CMK (cell line): ENCODE measurements at places on chromosomes 1 and 21.
A peak's percentile ranks its signal among the peaks of the same experiment; 100 is the strongest.

DNA sequence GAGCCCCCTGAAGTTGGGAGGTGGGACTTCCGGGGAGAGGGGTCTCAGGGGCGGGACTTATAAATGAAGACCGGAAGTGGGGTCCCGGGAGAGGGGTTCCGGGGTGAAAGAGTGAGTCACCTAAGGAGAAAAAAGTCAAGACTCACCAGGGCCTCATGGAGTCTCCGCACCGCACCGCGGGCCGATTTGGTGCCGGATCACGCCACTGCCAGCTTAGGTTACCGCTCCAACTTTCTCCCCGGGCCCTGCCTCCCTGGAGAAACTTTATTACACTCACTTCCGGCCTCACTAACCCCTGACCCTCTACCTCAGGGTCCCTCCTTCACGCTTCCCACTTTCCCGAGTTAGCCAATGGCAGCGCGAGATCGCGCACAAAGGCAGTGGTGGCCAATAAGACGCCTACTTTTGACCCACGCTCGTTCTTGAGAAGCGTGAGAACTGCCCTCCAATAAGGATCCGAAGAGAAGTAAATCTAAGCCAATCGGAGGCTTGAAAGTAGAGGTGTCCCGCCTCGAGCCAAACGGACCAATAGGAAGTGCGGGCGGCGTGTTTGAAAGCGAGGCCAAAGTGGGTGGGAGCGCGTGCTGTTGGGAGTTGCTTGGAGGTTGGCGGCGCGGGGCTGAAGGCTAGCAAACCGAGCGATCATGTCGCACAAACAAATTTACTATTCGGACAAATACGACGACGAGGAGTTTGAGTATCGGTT, at the start of gene CKS1B:
Gene CKS1B (plus strand): TSS at position 580 of the 706 bp plus-strand sequence. CDS start 65 bp downstream, at position 645.
- DNase-seq: peak; percentile 99

GRCh38 chr1:100506217-100506616, 31.7 kb upstream of the GPR88 start:
- no peak for DNase-seq

- DNase-seq: no peak
Measured at GRCh38 chr1:2322065-2322571, 69.2 kb downstream of the MORN1 start.

- no peak for DNase-seq
Measured at GRCh38 chr1:245599371-245600174, 444.8 kb downstream of the KIF26B start.

GRCh38 chr1:9990944-9991343, 6.1 kb upstream of the RBP7 start:
- DNase-seq: no peak

- no peak for DNase-seq
Measured at GRCh38 chr1:55180075-55180670, 35.0 kb downstream of the USP24 start.

DNA sequence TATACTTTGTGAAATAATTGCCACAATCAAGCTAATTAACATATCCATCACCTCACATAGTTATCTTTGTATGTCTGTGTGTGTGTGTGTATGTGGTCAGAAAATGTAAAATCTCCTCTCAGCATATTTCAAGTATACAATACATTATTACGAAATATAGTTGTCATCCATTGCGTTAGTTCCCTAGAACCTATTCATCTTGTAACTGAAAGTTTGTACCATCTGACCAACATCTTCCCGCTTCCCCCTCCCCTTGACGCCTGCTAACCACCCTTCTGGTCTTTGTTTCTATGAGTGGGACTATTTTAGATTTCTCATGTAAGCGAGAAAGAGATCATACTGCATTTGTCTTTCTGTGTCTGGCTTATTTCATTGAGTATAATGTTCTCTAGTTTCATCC, 455.3 kb downstream of the KCNT2 start:
- DNase-seq: no peak

- no peak for DNase-seq
Measured at GRCh38 chr1:167761400-167761799, 39.6 kb downstream of the MPZL1 start.

DNA sequence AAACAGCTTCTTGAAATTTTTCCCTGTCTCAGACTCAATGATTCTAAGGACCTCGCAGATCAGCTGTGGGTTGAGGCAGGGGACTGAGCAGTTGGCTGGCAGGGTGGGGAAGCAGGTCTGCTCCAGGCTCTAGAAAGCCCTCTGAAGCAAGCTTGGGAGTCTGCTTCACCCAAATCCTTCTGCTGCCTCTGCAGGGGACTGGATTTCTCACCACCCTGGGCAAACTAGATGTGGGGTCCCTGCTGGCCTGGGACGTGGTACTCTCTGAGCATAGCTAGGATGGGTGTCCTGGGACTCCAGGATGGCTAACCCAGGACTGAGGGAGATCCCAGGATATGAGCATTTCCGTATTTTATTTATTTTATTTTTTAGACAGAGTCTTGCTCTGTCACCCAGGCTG, 89.3 kb downstream of the LAMC2 start:
- no peak for DNase-seq

- no peak for DNase-seq
Measured at GRCh38 chr1:156516821-156517220, 16.2 kb upstream of the MEF2D start.

DNA sequence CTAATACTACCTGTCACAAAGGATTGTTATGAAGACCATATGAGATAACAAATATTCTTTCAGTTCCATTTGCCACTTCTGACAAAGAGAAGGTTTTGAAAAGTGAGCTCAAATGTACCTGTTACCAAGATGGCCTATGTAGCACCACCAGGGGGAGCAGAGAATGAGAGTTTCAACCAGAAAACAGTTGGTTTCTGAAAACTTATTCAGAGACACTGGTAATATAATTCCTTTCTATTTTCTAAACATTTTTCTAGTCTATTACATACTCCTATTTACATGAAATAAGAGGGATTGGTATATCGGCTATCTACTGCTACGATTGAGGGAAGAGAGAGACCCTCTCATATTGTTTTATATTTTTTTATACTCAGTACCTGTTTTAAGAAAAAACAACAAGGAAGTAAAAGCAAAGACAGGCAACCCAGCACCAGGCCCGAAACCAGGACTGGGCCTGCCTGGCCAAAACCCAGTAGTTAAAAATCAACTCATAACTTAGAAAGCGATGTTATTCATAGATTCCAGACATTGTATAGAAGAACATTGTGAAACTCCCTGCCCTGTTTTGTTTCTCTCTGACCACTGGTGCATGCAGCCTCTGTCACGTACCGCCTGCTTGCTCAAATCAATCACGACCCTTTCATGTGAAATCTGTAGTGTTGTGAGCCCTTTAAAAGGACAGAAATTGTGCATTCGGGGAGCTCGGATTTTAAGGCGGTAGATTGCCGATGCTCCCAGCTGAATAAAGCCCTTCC, 48.3 kb downstream of the IL23R start:
- DNase-seq: no peak

- no peak for DNase-seq
Measured at GRCh38 chr1:227548119-227548397, 15.3 kb upstream of the ZNF678 start.

- no peak for DNase-seq
Measured at GRCh38 chr1:150760013-150760412, 5.6 kb downstream of the CTSS start.
